Activated naive CD4-positive, alpha-beta T cell treated with anti-CD3 and anti-CD28 coated beads for 36 hours (primary cell): ENCODE measurements at places on chromosomes 2 and 18. TPM values are rescaled to one million over a fixed set of nuclear protein-coding genes. Genes with fewer than 3 reads are reported as not detected.
A peak's percentile ranks its signal among the peaks of the same experiment; 100 is the strongest.

DNA sequence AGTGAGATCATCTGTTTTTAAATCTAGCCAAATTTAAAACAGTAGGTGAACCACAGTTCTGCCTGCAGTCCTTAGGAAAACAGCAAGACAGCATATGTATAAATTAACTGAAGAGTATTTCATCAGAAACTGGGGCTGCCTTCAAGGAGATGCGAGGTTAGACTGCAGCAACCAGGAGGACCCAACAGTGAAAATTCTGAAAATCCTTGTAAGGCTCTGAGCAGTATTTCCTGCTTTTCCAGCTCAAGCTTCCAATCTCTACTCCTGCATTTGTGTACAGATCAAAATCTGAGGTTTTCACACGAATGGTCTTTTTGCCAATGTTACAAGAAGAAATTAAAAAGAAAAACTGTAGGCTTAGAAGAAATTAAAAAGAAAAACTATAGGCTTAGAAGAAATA lies 43.7 kb downstream of the CERKL start:
- no peak overlapping the region for H3K4me3 ChIP-seq
- no peaks in the 10 kb centered on the region for H3K27me3 ChIP-seq
- no peak for DNase-seq
- no peak overlapping the region for H3K27ac ChIP-seq
- no peaks in the 10 kb centered on the region for H3K36me3 ChIP-seq

DNA sequence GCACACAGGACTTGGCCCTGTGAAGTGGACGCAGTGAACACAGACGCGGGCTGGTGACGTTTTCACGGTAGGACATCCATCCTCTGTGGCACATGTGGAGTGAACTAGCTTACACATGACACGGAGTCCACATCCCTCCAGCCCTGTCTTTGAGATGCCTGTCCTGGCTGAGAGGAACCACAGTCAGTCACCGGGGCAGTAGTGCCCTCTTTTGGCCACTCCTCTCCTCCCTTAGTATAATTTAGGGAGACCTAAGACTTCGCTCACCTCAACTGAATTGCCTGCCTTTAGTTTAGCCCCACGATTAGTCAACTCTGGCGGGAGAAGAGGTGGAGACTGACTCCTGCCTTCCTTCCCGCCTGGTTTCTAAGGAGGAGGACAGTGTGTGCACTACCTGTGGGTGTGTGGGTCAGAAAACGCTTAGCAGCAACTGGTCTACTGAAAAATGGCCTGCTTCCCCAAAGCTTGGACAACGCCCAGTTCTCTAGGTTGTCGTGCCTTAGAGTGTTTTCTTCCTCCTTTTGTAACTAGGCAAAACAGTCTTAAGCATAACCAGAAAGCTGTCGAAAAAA lies 70.6 kb downstream of the MBP start:
- DNase-seq = peak; percentile 55
- H3K36me3 ChIP-seq = peaks cover 50% of the 10 kb centered on the region
- H3K27ac ChIP-seq = peak overlapping the region; percentile 98
- peak overlapping the region; percentile 11 for H3K4me3 ChIP-seq
- peaks cover 78% of the 10 kb centered on the region for H3K4me1 ChIP-seq

DNA sequence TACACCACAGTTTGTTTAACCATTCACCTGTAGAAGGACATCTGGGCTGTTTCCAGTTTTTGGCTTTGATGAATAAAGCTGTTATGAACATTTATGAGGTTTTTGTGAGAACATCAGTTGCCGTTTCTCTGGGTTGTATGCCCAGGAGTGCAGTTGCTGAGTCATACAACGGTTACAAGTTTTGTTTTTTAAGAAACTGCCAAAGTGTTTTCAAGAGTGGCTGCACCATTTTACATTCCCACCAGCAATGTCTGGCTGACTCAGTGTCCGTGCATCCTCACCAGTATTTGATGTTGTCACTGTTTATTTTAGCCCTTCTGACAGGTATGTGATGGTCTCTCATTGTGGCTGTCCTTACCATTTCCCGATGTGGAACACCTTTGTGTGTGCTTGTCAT lies 48.0 kb upstream of the GPR17 start:
- no peaks in the 10 kb centered on the region for H3K27me3 ChIP-seq
- H3K4me1 ChIP-seq = peaks cover 4% of the 10 kb centered on the region
- H3K36me3 ChIP-seq = peaks cover 2% of the 10 kb centered on the region
- H3K4me3 ChIP-seq = no peak overlapping the region

DNA sequence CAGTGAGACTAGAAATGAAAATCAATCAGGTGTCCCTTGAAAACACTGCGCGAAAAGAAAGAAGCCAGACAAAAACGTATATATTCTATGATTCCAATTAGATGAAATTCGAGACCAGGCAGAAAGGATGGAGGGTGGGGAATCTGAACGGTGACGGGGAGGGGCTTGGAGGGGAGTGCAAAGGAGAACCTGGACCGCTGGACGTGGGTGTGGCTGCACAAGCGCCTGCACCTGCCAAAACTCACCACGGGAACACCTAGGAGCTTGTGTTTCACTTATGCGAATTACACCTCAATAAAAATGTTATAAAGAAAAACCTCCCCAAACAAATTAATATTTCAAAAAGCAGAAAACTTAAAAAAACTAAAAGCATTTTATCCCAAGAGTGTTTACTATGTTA lies 21.9 kb downstream of the THAP4 start:
- H3K4me3 ChIP-seq = no peak overlapping the region
- DNase-seq = no peak
- H3K27ac ChIP-seq = no peak overlapping the region
- no peaks in the 10 kb centered on the region for H3K27me3 ChIP-seq

DNA sequence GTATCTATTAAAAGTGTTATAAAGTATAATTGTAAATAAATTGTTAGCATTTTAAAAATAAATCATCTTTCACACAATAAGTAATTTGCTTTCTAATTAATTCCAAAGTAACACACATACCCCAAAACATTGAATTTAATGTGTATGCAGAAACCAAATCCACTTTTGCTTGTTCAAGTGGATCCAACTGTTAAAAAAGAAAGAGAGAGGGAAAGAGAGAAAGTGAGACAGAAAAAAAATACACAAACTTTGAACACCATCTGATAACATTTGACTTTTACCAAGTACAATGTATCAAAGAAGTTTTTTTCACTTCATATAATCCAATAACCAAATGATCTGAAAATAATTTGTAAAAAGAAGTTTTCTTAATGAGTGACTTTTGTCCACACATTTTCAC lies 16.6 kb downstream of the C1D start:
- peaks cover 10% of the 10 kb centered on the region for H3K4me1 ChIP-seq
- no peak overlapping the region for H3K4me3 ChIP-seq
- H3K27me3 ChIP-seq = no peaks in the 10 kb centered on the region
- no peak overlapping the region for H3K27ac ChIP-seq
- DNase-seq = no peak

GRCh38 chr2:177244244-177244771 lies 20.2 kb downstream of the NFE2L2 start:
- H3K4me3 ChIP-seq = no peak overlapping the region
- no peaks in the 10 kb centered on the region for H3K27me3 ChIP-seq
- H3K27ac ChIP-seq = peak overlapping the region; percentile 71
- DNase-seq = no peak

DNA sequence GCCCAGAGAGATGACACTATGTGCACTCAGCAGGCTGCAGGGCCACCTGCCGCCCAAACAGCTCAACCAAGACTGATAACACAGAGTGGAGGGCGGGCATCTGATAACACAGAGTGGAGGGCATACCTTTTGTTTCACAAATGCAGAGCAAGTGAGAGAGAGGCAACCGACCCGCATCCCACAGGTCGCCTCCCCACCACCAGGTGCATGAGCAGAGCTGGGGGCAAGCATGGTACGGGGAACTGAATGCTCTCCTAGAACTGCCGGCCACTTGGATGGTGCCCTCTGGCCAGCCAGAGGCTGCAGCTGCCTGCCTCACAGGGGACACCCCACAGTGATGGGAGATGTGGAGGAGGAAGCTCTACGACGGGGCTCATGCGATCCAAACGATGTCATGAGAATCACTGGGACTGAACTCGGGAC lies 49.5 kb downstream of the ANO7 start:
- H3K27me3 ChIP-seq = no peaks in the 10 kb centered on the region
- DNase-seq = no peak
- H3K4me1 ChIP-seq = no peaks in the 10 kb centered on the region
- no peak overlapping the region for H3K4me3 ChIP-seq
- H3K36me3 ChIP-seq = peaks cover 80% of the 10 kb centered on the region

DNA sequence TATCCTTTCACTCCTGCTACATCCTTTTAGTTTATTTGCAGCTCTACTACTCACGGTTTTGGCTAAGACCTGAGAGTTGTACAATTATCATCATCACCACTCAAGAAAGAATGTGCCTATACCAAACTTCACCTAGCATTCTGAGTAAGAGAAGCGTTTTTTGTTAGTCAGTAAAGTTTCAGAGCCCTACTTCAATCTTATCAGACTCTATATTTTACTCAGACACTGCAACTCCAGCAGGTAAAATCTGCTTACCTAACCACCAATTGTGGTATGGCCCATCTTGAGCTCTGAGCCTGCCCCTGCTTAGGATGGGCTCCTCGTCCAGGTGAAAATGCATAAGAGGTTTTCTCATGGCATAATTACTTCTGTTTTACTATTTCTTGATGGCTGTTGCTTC lies 37.1 kb downstream of the ICOS start:
- DNase-seq = peak; percentile 45
- H3K4me3 ChIP-seq = no peak overlapping the region
- no peak overlapping the region for H3K27ac ChIP-seq
- no peaks in the 10 kb centered on the region for H3K27me3 ChIP-seq
- no peaks in the 10 kb centered on the region for H3K36me3 ChIP-seq
- peaks cover 17% of the 10 kb centered on the region for H3K4me1 ChIP-seq

GRCh38 chr2:234500394-234501006 lies 3.6 kb upstream of the ARL4C start:
- peaks cover 26% of the 10 kb centered on the region for H3K4me1 ChIP-seq
- no peak overlapping the region for H3K27ac ChIP-seq
- H3K27me3 ChIP-seq = no peaks in the 10 kb centered on the region
- DNase-seq = peak; percentile 83
- no peak overlapping the region for H3K4me3 ChIP-seq
- peaks cover 3% of the 10 kb centered on the region for H3K36me3 ChIP-seq

GRCh38 chr18:45100321-45101105 lies 419.8 kb downstream of the SETBP1 start:
- H3K27me3 ChIP-seq = no peaks in the 10 kb centered on the region
- H3K4me3 ChIP-seq = no peak overlapping the region
- no peaks in the 10 kb centered on the region for H3K4me1 ChIP-seq
- no peak for DNase-seq
- no peaks in the 10 kb centered on the region for H3K36me3 ChIP-seq

- no peaks in the 10 kb centered on the region for H3K4me1 ChIP-seq
- DNase-seq = no peak
- no peaks in the 10 kb centered on the region for H3K27me3 ChIP-seq
- H3K4me3 ChIP-seq = no peak overlapping the region
- no peaks in the 10 kb centered on the region for H3K36me3 ChIP-seq
- no peak overlapping the region for H3K27ac ChIP-seq
Measured at GRCh38 chr2:86360776-86361175, 23.4 kb upstream of the REEP1 start.

DNA sequence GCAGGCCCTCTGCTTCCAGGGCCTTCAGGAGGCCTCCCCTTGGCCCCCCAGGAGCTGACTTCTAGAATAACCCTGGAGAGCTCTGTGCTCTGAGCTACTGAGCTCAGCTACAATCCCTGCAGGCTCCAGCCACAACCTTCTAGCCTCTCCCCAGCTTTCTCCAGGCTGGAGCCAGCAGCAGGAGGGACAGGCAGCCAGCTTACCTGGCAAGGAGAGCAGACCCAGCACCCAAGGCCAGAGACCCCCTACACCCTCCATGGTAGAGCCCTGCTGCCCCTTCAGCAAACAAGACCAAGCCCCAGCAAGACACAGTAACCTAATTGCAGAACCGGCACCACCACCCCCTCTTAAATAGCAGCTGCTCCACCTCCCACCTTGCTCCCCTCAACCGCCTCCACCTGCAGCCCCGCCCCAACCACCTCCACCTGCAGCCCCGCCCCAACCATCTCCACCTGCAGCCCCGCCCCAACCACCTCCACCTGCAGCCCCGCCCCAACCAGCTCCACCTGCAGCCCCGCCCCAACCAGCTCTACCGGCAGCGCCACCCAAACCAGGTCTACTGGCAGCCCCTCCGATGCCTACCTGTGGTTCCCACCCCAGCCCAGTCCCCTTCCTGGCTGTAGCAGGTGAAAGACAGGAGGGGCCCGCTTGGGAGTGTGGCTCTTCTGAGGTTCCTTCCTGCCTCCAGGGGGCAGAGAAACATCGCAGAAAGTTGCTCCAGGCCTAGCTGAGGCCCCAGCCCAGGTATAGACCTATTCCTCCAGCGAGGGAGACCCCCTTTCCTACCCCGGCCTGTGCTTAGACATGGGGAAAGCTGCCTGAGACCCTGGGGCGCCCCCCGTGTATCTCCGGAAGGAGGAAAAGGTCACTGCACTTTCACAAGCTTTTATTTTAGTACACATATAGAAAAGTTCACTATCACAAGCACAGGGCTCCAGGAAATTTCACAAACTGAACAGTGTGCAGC lies at the start of gene ASTL:
TSS of gene ASTL (minus strand) at position 324 of the 967 bp plus-strand sequence. CDS start at position 258, 66 bp downstream.
- peaks cover 24% of the 10 kb centered on the region for H3K4me1 ChIP-seq
- DNase-seq = peak; percentile 88
- H3K36me3 ChIP-seq = peaks cover 20% of the 10 kb centered on the region

The CEP76 gene
- 18.0 TPM for total RNA-seq

The FOXD4L1 gene
- total RNA-seq = 0.10 TPM

The OTOF gene
- total RNA-seq = 0.52 TPM

The PXDN gene
- not detected for total RNA-seq

The ALPP gene
- not detected for total RNA-seq

The IL36G gene
- total RNA-seq = not detected

The M1AP gene
- not detected for total RNA-seq
